ENCODE measurements at places on chromosomes 11 and 22.
A peak's percentile ranks its signal among the peaks of the same experiment; 100 is the strongest.

DNA sequence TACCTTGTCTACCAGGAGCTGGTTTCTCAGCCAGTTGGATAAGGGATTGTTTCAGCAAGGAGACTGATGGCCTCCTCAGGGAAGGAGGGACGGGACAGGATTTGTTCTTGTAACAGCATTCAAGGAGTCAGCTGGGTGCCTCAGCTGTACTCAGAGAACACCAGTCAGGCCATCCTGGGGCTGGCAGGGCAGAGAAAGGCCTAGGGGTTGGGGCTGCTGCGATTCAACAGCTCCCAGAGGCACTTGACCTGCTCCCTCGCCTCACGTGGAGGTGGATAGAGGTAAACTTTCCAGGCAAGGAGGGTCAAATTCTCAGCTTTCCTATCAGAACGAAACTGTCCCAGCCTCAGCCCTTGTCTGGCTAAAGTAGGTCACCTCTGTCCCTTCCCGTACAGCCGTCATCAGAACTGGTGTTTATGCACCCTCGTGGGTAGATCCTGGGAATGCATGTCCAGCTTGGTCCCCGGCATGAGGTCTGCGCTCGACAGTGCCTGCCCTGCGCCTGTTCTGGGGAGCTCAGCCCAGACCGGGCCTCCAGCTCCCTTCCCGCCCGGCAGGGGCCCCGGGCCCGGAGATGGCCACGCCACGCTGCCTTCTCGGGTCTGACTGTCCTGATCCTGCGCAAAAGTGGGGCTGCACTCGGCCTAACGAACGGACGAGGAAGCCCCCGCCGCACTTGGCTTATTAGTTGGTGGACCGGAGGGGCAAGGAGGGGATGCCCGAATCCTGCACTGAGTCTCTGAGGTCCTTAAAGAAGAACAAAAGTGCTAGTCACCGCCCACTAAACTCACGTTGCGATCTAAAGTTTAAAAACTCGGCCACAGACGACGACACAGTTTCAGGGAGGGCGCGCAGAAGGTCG lies 762 bp upstream of the CCDC134 start:
- no peak for DNase-seq

GRCh38 chr22:50731811-50732624 lies 6.0 kb upstream of the ACR start:
- peak; percentile 41 for DNase-seq

- DNase-seq = peak; percentile 64
Measured at GRCh38 chr22:20429254-20430100, 8.1 kb downstream of the SCARF2 start.

DNA sequence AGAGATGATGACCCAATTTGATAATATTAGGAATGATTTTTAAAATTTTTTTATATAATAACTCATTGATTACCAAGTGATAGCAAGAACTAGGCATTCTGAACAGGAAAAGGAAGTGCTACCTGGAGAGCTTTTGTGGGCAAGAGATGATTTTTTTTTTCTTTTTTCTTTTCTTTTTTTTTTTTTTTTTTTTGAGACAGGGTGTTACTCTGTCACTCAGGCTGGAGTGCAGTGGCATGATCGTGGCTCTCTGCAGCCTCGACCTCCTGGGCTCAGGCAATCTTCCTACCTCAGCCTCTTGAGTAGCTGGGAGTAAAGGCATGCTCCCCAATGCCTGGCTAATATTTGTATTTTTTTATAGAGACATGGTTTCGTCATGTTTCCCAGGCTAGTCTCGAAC lies 40.4 kb downstream of the TNRC6B start:
- DNase-seq = no peak

DNA sequence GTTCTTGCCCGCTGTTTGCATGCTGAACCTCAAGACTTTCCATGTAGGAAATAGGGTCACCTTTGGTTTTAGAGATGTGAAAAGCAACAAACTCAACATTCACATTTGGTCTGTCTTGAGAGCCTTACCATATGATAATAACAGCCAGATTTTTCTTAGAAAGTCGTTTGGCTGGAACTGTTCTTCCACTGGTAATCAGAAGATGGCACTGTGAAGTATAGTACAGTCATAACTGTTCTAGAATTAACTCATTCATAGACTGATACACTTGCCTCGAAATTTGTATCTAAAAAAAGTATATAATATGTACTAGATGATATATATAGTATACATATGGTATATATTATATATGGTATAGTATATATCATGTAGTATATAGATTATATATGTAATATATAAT lies 12.3 kb downstream of the LUZP2 start:
- no peak for DNase-seq

DNA sequence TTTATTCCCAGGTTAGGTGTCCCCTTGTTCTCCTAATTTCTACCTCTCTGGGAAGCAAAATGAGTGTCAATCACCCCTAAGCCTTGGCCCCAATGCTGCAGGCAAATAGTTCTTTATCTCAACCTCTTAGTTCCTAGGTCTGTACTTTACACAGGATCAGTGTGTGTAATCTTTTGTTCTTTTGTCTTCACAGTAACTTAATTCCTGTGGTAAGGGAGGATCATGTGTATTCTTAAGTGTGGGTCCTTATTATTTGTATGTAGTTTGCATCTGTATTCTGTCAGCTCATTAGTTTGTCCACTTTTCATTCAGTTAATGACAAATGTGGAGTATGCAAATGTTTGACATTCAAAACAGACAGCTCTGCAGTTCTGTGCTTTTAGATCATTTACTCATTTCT lies 166.7 kb downstream of the FAT3 start:
- no peak for DNase-seq

DNA sequence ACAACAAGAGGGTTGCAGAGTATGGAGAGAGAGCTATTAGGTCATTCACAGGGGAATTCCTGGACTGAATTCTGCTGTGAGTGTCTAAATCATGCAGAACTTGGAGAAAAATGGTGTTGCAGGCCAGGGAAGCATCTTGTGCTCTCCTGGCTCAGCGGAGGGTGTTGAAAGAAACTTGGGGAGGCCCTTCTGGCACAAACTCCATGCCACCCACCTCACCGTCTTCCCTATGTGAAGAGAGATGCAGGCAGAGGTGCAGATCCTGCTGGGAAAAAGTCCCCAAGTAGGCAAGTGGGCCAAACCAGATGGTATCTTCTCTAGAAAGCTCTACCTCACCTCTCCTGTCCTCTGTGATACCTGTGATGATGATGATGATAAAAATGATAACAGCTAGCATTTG lies 604.3 kb upstream of the API5 start:
- no peak for DNase-seq

GRCh38 chr22:39651053-39651996 lies 80.8 kb downstream of the CACNA1I start:
- DNase-seq = no peak

DNA sequence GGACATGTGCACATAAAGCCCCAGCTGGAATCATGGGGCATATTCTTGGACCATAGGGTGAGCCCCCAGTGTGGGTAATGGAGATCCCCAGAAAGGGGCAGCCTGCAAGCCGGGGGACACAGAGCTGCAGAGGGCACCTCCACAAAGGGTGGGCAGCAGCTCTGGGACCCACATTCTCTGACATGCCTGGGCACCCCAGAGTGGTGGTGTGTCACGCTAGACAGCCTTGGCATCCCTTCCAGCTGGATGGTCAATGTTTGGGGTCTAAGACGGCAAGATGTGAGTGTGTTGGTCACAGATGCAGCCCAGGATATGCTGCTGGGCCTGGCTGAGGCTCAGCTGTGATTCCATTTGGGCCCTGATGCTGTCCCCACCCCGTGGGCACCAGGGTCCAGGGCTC lies 9.7 kb downstream of the ADORA2A start:
- no peak for DNase-seq

DNA sequence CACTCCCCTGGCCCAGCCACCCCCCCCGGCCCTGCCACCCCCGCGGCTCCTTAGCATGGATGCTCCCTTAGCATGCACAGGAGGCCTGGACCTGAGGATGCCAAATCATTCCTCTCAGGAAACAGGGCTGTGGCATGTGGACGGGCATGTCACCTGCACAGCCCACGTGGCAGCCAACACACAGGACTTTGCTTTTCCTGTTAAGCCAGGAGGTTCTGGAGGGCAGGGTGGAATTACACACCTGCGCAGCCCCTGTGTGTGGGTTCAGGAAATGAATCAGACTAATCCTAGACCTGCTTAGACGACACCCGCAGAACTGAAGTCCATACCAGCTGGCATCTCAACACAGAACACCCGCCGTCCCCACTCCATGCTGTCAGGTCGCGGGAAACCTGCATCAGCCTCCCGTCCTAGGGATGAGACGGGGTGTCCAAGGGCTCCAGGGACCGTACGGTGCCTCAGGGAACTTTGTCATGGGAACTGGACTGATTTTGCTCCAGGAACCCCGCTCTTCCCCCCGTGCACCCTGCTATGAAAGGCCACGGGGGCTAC lies 10.2 kb downstream of the CERK start:
- no peak for DNase-seq

GRCh38 chr22:41003066-41003465 lies 51.9 kb downstream of the RBX1 start:
- no peak for DNase-seq

DNA sequence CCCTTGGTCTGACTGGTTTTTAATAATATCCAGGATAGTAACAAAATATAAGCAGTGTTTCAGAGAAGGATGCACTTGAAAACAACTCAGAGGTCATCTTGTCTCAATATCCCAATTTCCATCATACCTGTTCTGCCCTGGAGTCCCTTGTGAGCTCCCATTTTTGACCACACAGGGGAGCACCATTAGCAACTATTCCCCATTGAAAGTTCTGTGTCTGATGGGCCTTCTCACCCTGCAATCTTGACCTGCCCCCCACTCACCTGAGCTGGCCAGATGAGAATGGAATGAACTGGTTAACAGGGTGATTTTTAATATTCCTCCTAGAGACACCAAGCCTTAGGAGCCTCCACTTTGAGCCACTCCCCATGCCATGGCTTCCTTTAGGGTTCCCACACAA lies 3.8 kb upstream of the CAPN5 start:
- DNase-seq = no peak

GRCh38 chr11:73295241-73295995 lies 12.7 kb upstream of the ARHGEF17 start:
- peak; percentile 26 for DNase-seq

DNA sequence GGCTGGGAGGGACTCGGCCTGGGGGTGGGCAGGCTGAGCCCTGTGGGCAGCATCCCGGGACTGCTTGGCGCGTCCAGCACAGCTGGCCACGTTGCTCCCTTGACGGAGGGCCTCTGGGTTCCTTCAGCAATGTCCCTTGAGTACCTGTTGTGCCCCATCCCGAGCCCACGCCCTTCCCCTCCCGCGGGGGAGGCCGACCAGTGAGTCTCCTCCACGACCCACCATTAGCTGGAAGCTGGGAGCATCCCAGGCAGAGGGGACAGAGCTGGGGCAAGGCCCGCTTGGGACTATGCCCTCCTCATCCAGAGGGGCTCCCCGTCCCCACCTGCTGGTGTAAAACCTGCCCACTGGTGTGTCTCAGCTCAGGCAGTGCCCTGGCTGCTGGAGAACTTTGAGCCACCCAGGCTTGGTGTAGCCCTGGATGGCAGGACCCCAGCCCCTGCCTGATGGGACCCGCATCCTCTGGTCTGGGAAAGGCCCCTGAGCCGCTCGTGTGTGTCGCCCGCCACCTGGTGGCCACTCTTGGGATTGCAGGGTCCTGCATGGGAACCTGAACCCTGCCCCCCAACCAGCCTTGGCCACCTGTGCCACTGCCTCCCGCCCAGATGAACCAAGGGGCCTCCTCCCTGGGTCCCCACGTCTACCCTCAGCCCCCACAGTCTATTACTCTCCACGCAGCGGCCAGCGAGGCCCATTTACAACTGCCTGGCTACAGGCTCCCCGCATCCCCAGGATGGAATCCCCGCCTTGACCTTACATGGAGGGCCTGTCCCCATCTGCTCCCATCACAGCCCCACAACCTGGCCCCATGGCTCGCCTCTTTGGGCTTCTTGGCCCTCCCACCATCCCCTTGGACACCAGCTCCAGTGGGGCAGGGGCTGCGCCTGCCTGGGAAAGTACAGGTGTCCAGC lies 16.6 kb upstream of the ARHGAP8 start:
- peak; percentile 78 for DNase-seq

GRCh38 chr11:4181782-4182721 lies 87.5 kb downstream of the RRM1 start:
- no peak for DNase-seq

- DNase-seq = no peak
Measured at GRCh38 chr11:6586434-6587359, 16.7 kb downstream of the RRP8 start.

- no peak for DNase-seq
Measured at GRCh38 chr11:71323876-71324526, 71.6 kb upstream of the SHANK2 start.

DNA sequence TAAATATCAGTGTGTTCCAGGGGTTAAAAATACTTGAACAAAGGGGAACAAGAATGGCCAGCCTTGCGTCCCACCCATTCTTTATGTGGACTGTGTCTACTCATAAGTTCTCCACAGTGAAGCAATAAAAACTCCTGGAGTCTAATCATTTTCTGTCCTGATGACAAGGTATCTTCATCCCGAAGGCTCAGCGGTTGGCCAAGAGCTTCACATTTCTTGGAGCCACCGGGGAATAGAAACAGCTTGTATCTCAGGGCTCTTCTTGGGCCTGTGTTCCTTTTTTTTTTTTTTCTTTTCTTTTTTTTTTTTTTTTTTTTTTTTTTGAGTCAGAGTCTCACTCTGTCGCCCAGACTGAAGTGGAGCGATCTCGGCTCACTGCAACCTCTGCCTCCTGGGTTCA lies 36.8 kb upstream of the ADORA2A start:
- no peak for DNase-seq

DNA sequence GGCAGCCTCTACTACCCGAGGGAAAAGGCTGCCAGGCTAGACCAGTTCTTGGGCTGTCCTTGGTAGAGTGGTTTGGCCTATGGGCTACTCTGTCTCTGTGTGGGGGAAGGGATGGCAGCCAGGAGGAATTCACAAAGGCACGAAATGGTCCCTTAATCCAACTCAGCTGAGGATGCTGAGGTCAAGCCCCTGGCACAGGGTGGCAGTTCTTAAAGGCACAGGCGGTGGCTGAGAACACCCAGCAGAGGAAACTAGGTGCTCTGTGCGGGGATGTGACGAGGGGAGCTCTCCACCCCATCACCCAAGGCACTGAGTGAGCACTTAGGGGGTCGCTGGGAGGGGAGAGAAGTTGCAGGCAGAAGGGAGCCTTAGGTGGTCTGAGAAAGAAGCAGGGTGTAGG lies at the start of gene MFRP:
Gene MFRP, minus strand, starts transcription at position 101 of the 400 bp plus-strand sequence. CDS start 192 bp downstream, outside the sequence.
- no peak for DNase-seq

GRCh38 chr11:7638710-7639642 lies 34.3 kb downstream of the CYB5R2 start:
- DNase-seq = no peak

GRCh38 chr11:68412593-68413475 lies 47.7 kb upstream of the PPP6R3 start:
- no peak for DNase-seq

DNA sequence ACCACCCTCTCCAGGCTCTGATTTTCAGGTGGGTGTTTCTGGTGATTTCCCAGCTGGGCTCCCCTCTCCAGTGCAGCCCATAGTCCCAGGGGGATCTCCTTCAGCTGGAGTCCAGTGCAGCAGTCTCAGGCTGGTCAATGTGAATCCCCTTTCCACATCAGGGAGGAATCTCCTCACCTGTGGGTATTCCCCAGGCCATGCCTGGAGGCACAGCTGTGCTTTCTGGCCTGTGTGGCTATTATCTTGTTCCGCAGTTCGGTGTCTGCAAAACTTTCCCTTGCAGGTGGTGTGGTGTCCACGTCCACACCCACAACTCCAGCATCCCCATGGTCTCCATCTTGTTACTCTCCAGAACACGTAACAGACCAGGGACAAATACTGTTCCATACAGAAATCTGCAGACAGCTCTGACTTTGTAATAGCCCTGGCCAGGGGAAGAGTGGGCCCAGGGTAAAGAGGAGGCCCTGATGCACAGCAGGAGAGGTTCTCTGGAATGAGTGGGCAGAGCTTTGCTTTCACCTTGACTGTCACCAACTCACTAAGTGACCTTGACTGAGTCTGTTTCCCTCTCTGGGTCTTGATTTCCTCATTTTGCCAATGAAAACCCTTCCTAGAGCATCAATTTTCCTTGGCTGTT lies 183.2 kb downstream of the CSNK2A3 start:
- DNase-seq = no peak

Measured in stimulated activated CD4-positive, alpha-beta T cell treated with anti-CD3 and anti-CD28 coated beads, Interleukin-15, amount 100 ng/mL, for 1 hour (primary cell).